NCI-H1105 treated with DMSO at 0.1 percent for 48 hours (cell line): ENCODE measurements at places on chromosomes 3 and 15.

DNA sequence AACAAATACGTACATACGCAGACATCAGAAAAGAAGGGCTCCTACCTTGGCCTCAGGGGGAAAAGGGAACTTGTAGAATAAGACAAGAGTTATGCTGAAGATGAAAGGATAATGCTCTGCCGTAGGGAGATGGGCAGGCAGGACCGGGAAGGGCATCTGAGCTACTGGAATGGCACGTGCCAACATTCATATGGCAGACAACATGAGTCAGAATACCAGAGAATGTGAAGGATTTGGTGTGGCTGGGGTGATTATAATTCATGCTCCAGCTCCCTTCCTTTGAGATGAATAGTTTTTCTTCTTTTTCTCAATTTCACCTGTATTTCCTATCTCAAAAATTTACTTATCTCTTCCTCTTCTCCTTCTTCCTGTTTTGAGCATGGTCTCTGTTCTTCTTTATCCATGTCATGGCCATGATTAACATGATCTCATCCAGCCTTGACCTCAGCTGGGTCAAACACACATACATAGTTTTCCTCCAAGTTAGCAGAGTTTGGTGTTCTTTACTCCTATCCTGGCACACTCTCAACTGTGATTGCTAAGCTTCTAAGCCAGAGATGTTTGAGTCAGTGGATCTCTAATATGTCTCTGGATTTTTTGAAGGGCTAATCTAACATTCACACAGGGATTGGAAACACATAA, 507.0 kb downstream of the FOXP1 start:
- DNase-seq: no peak

DNA sequence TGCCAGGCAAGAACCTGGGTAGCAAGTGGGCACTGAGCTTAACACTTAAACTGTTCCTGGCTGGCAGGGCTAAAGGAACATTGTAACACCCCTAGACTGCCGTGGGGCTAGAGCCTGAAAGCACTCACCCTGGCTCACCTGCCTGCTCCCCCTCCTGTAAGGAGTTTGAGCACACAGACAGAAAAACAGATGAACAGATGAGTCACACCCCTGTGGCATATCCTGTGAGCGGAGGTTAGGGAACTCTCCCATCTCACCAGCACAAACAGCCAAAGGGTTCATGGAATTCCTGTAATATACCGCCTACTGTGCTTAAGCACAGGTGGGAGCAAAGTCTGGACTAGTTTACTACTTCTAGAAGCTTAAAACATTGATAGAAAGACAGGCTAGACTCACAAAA, 300.1 kb downstream of the ROBO1 start:
- no peak for DNase-seq

GRCh38 chr15:65383991-65384390, 6.2 kb upstream of the IGDCC3 start:
- DNase-seq: no peak

GRCh38 chr3:152595975-152596821, 238.7 kb upstream of the P2RY1 start:
- DNase-seq: no peak

DNA sequence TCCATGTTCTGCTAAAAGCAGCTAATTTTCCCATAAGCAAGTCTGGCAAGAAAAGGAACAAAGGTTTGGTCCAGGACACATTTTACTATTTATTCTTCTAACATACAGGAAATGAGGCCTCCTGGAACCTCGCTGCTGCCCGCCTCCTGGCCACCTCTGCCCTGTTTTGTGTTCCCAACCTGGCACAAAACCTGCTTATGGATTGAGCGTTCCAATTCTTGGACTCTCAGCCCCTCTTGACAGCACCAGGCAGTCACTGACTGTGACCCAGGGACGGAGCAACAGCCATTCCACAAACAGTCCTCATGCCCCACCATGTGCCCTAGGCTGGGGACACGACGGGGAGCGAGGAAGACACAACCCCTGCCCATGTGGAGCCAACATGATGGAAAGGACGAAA, 11.6 kb upstream of the SSUH2 start:
- no peak for DNase-seq

DNA sequence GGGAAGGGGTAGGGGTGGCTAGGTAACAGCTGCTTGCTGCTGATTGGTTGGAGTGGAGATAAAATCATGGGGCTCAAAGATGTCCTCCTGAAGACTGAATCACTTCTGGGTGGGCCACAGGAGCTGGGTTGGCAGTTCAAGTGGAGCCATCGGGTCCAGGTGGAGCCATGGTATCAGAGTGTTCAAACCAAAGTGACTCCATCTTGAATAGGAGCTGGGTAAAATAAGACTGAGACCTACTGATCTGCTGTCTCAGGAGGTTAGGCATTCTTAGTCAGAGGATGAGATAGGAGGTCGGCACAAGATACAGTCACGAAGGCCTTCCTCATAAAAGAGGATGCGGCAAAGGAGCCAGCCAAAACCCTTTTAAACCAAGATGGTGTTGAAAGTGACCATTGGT, 96.5 kb downstream of the RTP4 start:
- no peak for DNase-seq

GRCh38 chr3:11385891-11386290, 113.7 kb downstream of the ATG7 start:
- DNase-seq: no peak

DNA sequence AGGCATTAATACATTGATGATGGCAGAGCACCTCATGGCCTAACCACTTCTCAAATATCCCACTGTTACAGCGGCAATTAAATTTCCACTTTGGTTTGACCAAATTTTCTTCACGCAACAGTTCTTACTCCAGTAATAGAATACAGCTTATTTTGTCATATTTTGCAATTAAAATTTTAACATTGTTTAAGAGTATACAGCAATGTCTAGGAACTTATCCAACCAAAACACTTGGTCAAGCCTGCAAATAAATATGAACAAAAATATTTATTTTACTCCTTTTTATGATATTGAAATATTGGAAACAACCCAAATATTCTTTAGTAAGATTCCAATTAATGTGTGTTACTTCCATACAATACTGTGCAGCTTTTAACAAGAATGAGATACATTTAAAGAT, 45.3 kb upstream of the C3orf80 start:
- DNase-seq: no peak

GRCh38 chr3:172592898-172593669, 69.9 kb upstream of the TNFSF10 start:
- no peak for DNase-seq

GRCh38 chr3:186571644-186572013, 1.1 kb downstream of the DNAJB11 start:
- no peak for DNase-seq
